Hepatocyte (in vitro differentiated cells): ENCODE measurements at places on chromosomes 6 and 20. TPM values are rescaled to one million over a fixed set of nuclear protein-coding genes. Genes with fewer than 3 reads are reported as not detected.

- H3K4me1 ChIP-seq = no peaks in the 10 kb centered on the region
- no peak for DNase-seq
- H3K27ac ChIP-seq = no peak overlapping the region
- H3K36me3 ChIP-seq = no peaks in the 10 kb centered on the region
These were observed 985.2 kb downstream of the EYS start for GRCh38 chr6:64721865-64722264.

The MLIP gene
- total RNA-seq = 0.96 and 1.2 TPM in 2 replicates

DNA sequence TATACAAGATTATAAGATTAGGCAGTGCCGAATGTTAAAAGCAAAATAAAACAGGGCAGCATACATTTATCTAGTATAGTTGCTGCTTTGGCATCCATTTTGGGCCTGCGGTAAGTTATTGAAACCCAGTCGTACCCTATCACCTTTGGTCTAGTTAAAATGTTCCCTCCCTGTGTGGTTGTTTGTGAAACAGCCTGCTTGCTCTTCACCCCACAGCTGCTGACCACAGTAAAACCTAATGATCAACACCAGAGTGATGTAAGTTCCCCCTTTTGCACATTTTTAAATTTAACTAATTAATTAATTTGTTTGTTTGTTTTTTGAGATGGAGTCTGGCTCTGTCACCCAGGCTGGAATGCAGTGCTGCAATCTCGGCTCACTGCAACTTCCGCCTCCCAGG, 50.3 kb upstream of the TXNDC5 start:
- no peaks in the 10 kb centered on the region for H3K27me3 ChIP-seq
- H3K4me1 ChIP-seq = no peaks in the 10 kb centered on the region
- H3K4me3 ChIP-seq = no peak overlapping the region
- no peak overlapping the region for H3K27ac ChIP-seq
- DNase-seq = no peak
- no peaks in the 10 kb centered on the region for H3K36me3 ChIP-seq

The TFAP2B gene
- total RNA-seq = 0.64 and 0.73 TPM in 2 replicates

- peaks cover 23% of the 10 kb centered on the region for H3K4me1 ChIP-seq
- DNase-seq = no peak
- no peaks in the 10 kb centered on the region for H3K36me3 ChIP-seq
- peak overlapping the region; percentile 32 for H3K27ac ChIP-seq
- H3K27me3 ChIP-seq = no peaks in the 10 kb centered on the region
These were observed 34.3 kb downstream of the CTNNBL1 start for GRCh38 chr20:37727957-37728634.

- no peaks in the 10 kb centered on the region for H3K36me3 ChIP-seq
- H3K4me1 ChIP-seq = no peaks in the 10 kb centered on the region
- H3K4me3 ChIP-seq = no peak overlapping the region
- DNase-seq = no peak
These were observed 20.4 kb upstream of the MEP1A start for GRCh38 chr6:46772762-46773161.

GRCh38 chr6:93248631-93249030, 170.7 kb downstream of the EPHA7 start:
- H3K4me1 ChIP-seq = no peaks in the 10 kb centered on the region
- no peak for DNase-seq
- no peaks in the 10 kb centered on the region for H3K36me3 ChIP-seq
- H3K27ac ChIP-seq = no peak overlapping the region
- no peak overlapping the region for H3K4me3 ChIP-seq
- no peaks in the 10 kb centered on the region for H3K27me3 ChIP-seq

The PCSK2 gene
- 1.3 and 1.4 TPM in 2 replicates for total RNA-seq

GRCh38 chr20:52668626-52669025, 303.5 kb upstream of the TSHZ2 start:
- no peaks in the 10 kb centered on the region for H3K4me1 ChIP-seq
- no peak for DNase-seq
- no peaks in the 10 kb centered on the region for H3K27me3 ChIP-seq
- H3K27ac ChIP-seq = no peak overlapping the region

The TRIM15 gene
- 2.6 and 3.6 TPM in 2 replicates for total RNA-seq

The TRAPPC3L gene
- 0.40 TPM in 1 of 2 replicates, not detected in the other for total RNA-seq

DNA sequence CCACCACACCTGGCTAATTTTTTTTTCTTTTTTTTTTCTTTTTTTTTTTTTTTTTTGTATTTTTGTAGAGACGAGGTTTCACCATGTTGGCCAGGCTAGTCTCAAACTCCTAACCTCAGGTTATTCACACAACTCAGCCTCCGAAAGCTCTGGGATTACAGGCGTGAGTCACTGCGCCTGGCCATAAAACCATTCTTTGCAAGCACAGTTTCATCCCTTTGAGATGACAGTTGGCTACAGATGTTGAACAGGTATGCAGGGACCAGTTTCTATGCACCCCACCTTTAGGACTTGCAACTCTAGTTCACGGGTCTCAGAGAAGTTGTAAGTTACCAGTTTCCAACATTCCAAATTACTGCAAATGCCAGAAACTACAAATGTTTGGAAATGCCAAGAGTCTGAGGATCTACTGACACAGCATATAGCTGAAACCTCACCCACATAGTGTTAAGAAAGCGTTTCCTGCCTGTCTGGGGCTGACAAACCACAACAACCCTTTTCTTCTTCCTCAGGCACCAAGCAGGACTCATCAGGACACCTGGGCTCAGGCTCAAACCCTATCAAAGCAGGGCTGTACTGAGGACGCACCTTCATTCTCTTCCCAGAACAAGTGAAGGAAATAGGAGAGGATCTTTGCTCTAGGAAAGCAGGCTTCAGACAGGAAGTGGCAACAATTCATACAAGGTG, 22.9 kb downstream of the ARHGAP18 start:
- H3K27ac ChIP-seq = no peak overlapping the region
- H3K4me3 ChIP-seq = no peak overlapping the region
- H3K4me1 ChIP-seq = peaks cover 16% of the 10 kb centered on the region
- no peaks in the 10 kb centered on the region for H3K36me3 ChIP-seq
- DNase-seq = no peak
- no peaks in the 10 kb centered on the region for H3K27me3 ChIP-seq

GRCh38 chr6:113522376-113522775, 334.8 kb upstream of the MARCKS start:
- H3K4me1 ChIP-seq = no peaks in the 10 kb centered on the region
- no peak overlapping the region for H3K27ac ChIP-seq
- H3K4me3 ChIP-seq = no peak overlapping the region
- no peaks in the 10 kb centered on the region for H3K27me3 ChIP-seq

- H3K4me3 ChIP-seq = peak overlapping the region; percentile 95
- peak overlapping the region; percentile 97 for H3K27ac ChIP-seq
- no peaks in the 10 kb centered on the region for H3K36me3 ChIP-seq
- no peaks in the 10 kb centered on the region for H3K27me3 ChIP-seq
- DNase-seq = peak; percentile 97
- peaks cover 28% of the 10 kb centered on the region for H3K4me1 ChIP-seq
These were observed 417 bp upstream of the PXDC1 start for GRCh38 chr6:3751730-3752530.

DNA sequence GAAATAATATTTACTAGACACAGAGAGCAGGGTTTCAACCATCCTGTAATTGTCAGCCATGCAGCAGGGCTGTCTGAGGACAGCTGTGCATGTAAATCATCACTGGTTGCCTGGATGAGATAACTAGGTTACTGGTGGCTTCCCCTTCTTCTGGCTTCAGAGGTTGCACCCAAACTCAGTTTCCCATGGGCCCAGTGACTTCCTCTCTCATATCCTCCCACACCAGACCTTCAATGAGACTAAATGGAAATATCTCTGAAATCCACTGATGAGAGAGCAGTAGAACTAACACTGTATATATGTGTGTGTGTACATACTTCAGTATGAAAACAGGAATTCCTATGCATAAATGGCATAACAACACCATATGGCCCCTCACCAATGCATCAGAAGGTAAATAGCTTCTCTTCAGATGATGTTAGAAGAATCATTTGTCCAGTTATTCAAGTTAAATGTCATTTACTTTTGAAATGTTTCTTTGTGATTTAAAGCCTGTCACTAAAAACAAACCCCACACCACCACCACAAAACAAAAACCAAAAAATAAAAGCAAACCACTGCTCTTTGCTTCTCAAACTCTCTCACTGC, 51.0 kb upstream of the IL20RA start:
- DNase-seq = no peak
- no peaks in the 10 kb centered on the region for H3K4me1 ChIP-seq
- no peaks in the 10 kb centered on the region for H3K36me3 ChIP-seq
- no peak overlapping the region for H3K4me3 ChIP-seq
- H3K27ac ChIP-seq = no peak overlapping the region

The CST4 gene
- total RNA-seq = 0.23 and 0.52 TPM in 2 replicates

GRCh38 chr6:122652431-122652830, 42.2 kb downstream of the PKIB start:
- peak overlapping the region; percentile 90 for H3K27ac ChIP-seq
- peak; percentile 53 for DNase-seq
- peaks cover 21% of the 10 kb centered on the region for H3K4me1 ChIP-seq

The PABPC1L gene
- 18.0 and 23.5 TPM in 2 replicates for total RNA-seq

GRCh38 chr6:30615958-30616810, 859 bp downstream of the PPP1R10 start:
- H3K4me3 ChIP-seq = peak overlapping the region; percentile 81
- peak; percentile 37 for DNase-seq
- peak overlapping the region; percentile 98 for H3K27ac ChIP-seq
- H3K4me1 ChIP-seq = peaks cover 18% of the 10 kb centered on the region
- H3K27me3 ChIP-seq = no peaks in the 10 kb centered on the region
- H3K36me3 ChIP-seq = peaks cover 6% of the 10 kb centered on the region

DNA sequence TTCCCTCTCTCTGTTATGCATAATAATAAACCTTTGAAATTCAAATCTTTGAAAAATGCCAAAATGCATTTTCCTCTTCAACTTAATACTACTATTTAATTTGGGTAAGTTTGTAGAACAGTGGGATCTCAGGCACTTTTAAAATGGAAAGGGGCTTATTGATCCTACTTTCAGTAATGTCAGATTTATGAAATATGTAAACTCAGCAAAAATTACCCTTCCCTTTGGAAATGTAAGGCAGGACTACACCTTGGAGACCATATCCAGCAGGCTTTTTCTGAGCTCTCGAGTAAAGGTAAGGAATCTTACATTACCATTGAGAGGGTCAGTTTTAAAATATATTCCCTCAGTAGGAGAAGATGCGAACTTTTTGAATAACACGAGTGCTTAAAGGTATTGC, 149.0 kb downstream of the LAMP5 start:
- H3K4me1 ChIP-seq = no peaks in the 10 kb centered on the region
- H3K27ac ChIP-seq = no peak overlapping the region
- no peaks in the 10 kb centered on the region for H3K27me3 ChIP-seq
- no peak overlapping the region for H3K4me3 ChIP-seq
- no peak for DNase-seq
